ENCODE measurements at places on chromosomes 11 and 22.

- no peak for DNase-seq
Observed at GRCh38 chr11:133842053-133842452, 3.3 kb downstream of the SPATA19 start.

DNA sequence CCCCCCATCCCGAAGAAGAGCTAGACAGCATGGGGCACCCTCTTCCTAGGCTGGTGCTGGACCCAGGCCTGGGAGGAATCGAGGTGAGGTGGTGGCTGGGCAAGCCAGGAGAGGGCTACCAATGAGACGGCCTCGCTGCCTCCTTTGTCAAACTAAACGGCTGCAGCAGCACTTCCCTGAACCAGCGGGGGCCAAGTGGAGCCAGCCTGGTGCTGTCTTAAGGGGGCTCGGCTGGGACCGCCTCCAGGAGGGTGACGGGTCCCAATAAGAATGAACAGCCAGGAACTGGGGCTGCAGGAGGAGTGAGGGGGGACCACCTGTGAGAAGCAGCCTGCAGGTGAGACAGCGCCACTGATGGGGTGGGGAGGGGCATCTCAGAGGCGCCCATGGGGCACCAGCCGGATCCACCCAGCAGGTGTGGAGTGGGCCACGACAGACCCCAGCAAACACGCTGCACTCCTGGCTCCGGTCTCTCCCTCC is 17.1 kb downstream of the IFT27 start:
- no peak for DNase-seq

GRCh38 chr11:125300791-125301218 is 136.3 kb downstream of the PKNOX2 start:
- no peak for DNase-seq

DNA sequence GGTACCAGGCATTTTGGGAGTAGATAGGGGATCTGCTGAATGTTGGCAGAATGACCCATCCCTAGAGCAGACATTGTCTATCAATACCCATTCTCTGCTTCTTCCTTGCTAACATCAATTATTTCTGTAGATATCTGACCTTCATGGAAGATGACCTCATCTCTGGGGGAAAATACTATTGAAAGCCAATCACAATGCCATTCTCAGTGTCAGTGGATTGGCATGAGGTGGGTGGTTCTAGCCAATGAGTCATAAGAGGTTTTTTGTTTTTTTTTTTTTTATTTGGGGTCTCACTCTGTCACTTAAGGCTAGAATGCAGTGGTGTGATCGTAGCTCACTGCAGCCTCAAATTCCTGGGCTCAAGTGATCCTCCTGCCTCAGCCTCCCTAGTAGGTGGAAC is 42.5 kb downstream of the SNX19 start:
- DNase-seq, result no peak

DNA sequence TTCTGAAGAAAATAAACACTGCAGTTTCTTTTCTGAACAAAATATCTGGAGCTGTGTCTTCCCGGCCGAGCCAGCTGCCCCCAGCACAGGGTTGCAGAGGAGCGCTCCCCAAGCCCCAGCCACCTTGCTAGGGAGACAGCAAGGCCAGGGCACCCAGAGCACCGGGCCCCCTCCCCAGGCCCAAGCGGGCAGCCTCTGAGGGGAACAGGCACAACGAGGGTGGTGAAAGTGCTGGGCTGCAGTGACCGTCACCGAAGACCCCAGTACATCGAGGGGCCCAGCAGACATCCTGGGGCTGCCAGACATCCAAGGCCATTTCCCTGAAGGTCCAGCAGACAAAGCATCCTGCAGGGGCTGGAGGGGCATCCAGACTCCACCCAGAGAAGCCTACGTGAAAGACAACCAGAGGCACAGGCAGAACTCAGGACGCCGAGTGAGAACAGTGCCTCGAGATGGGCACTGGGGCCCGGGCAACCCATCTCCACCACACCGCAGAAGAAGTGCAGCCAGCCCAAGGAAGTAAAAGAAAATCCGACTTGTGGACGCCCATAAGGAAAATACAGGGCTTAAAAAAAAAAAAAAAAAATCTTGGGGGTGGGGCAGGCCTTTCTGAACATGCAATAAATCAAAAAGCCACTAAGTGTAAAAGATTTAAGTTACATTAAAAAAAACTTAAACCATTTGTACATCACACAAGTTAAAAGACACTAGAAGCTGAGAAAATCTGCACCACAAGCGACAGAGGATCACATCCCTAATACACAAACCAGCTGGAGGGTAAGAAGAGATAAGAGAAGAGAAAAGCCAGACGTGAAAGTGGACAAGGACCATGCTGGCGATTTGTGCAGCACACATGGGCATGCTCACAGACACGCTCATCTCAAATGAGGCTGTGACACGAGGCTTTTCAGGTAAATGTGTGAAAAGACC is 36.0 kb upstream of the COMT start:
- no peak for DNase-seq

DNA sequence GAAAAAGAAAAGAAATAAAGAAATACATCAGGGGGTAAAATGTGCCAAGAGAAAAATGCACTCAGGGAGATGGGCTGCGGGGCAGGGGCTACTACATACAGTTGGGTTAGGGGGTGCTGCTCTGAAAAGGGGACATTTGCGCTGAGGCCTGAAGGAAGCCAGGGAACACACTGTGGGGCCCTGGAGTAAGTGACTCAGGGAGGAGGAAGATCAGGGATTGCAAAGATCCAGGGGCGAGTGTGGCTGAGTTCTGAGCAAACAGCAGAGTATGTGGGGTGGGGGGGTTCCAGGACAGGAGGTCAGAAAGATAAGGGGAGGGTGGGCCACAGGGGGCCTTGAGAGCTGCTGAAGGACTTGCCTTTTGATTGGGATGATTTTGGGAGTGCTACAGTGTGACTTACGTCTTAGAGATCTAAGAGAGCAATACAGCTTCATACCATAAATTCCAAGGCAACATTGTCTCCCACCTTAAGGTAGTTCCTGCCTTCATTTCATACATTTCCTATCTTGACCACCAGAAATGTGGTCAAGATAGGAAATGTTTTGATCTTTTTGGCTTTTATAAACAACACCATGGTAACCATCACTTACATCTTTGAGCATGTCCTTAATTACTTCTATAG is 5.8 kb downstream of the A4GALT start:
- no peak for DNase-seq

- DNase-seq, result no peak
Observed at GRCh38 chr11:118552341-118552740, 13.4 kb downstream of the IFT46 start.

DNA sequence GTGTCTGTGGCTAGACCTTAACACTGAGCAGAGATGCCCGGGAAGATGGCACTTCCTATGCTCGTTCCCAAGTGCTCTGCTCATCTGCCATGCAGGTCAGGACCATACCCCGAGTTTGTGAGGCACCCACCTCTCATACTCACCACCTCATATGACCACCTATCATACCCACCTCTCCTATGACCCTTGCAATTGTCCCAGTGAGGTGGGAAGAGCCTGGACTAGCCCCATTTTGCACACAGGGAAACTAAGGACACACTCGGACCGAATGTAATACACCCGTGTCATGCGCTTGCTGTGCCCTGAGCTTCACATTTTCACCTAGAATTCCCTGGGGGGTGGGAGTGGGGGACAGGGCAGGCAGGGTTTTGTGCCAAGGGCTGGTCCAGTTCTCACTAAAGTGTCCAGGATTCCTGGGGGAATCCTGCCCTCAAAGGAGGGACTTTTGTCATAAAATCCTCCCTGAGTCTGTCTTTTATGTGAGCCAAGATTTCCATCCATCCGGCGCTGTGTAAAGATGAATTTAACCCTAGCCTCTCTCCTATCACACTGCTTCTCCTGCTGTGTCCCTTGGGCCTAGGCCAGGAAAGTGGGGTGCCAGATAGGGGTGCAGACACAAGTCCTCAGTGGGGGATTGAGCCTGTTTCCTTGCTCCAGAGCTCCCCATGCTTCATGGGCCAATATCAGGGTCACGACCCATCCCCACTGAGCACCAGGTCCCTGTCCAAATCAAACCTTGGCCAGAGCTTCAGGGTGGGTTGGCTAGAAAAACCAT is 20.0 kb downstream of the TPBGL start:
- no peak for DNase-seq

DNA sequence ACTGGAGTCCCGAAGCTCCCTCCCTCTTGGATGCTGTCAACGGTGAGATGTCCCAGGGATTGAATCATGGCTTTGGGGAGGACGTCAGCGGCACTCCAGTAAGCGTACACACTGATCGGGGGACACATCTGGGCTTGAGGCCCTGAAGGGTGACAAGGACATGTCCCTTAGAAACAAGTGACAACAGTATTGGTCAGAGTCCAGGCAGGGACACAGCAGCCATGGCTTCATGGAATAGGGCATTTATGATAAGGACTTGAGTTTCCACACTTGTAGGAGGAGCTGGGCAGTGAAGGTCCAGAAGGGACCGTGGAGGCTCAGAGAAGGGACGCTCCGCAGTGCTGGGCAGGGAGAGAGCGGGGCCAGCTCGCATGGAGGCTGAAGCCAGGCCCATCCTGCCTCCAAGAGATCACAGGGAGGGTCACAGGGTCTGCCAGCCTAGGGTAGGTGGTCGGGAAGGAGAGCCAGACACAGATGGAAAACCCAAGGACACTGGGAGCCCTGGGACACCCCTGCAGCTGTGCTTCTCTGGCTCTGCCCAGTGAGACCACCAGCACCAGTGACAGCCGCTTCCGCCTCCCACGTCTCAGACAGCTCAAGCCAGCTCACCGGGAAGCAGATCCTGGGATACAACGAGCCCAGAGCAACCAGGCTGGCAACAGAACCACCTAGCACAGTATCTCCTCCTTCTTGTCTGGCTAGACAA is 22.9 kb upstream of the RFPL3 start:
- no peak for DNase-seq

GRCh38 chr22:31532060-31532459 is 35.7 kb downstream of the SFI1 start:
- DNase-seq, result no peak
